ENCODE measurements at places on chromosomes 6 and 20. TPM values are rescaled to one million over a fixed set of nuclear protein-coding genes. Genes with fewer than 3 reads are reported as not detected.

- no peak overlapping the region for H3K4me3 ChIP-seq
- no peak for DNase-seq
- no peaks in the 10 kb centered on the region for H3K27me3 ChIP-seq
- no peaks in the 10 kb centered on the region for H3K4me1 ChIP-seq
- H3K36me3 ChIP-seq: no peaks in the 10 kb centered on the region
- H3K27ac ChIP-seq: no peak overlapping the region
These were observed 18.2 kb downstream of the AKAP12 start for GRCh38 chr6:151257985-151258445.

DNA sequence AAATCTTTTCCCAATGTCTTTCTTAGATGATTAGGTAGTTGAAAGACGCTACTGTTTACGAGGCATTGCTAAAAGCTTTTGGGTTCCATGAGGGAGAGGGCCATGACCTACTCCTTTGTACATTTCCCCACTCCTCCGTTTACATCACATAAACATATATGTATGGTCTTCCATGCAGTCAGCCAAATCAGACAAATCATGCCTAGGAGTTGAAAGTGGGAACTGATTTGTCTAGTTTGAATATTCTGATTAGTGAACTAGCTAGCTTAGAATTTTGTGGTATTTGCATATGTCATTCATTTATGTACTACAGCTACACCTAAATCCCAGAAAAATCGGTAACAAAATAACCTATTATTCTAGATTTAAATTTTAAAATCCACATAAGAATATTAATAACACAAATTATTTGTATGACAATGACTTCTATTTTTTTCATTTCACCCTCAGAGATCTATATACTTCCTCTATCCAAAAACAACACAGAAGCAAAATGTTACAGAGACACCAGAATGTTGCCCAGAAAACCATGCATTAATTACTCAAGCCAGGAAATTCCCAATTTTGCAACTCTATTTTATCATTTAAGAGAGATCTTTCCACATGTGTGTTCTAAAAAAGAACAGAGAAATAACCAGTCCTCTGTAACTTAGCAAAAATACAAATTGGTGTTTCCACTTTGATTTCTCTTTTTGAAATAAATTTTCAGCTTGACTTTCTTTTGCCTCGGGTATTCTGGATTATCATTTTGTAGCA is 231.9 kb downstream of the LAMA2 start:
- no peak overlapping the region for H3K27ac ChIP-seq
- DNase-seq: no peak
- no peak overlapping the region for H3K4me3 ChIP-seq
- H3K27me3 ChIP-seq: no peaks in the 10 kb centered on the region

DNA sequence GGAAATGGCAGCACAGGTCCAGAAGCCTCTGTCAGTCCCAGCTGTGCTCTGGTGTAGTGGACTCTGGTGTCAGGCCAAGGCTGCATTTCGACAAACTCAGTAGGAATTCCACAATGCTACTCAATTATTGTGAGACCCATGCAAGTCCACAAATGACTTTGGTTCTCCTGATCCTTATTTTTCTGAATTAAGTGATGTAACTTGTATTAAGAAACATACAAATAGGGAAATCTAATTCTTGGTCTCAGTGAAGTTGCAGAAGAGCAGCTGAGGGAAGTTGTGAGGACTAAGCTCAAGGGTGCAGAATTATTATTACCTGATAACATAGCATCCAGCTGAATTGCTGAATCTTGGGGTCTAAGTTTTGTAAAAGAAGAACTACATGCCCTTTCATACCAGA is 116.8 kb downstream of the MAFB start:
- H3K36me3 ChIP-seq: no peaks in the 10 kb centered on the region
- DNase-seq: no peak
- no peaks in the 10 kb centered on the region for H3K27me3 ChIP-seq
- no peak overlapping the region for H3K4me3 ChIP-seq
- no peaks in the 10 kb centered on the region for H3K4me1 ChIP-seq
- H3K27ac ChIP-seq: no peak overlapping the region

COX7A2 gene
- 94.9 TPM for total RNA-seq

SMIM13 gene
- total RNA-seq: 4.1 TPM

EFCAB8 gene
- not detected for total RNA-seq

NELFE gene
- 45.4 TPM for total RNA-seq

HTR1E gene
- total RNA-seq: not detected
